CD8-positive, alpha-beta T cell (primary cell): ENCODE measurements at places on chromosomes 6 and 20.

GRCh38 chr6:158405933-158406332 is 93.7 kb downstream of the TULP4 start:
- DNase-seq = no peak

GRCh38 chr6:33008944-33009861 is at the start of gene HLA-DOA:
Gene HLA-DOA (minus strand): TSS chr6:33009591.
- peak; percentile 64 for DNase-seq

GRCh38 chr6:146310628-146311027 is 233.0 kb upstream of the RAB32 start:
- no peak for DNase-seq

DNA sequence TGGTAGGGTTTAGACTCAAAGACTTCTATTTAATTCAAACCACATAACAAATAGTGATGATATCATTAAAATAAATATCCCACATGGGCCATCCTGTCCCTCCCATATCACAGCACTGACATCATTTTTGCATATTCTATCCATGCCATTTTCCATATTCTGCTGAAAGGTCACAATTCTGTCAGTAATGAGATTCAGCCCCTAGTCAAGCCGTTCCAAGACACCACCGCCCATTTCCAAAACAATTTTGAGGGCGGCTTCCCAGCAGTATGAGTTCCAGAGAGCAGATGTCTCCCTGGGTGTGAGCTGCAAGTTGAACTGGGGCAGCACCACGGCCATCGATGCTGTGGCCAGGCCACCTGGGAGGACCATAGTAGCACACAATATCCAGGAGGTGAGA is 65.1 kb upstream of the PLEKHG1 start:
- DNase-seq = no peak

DNA sequence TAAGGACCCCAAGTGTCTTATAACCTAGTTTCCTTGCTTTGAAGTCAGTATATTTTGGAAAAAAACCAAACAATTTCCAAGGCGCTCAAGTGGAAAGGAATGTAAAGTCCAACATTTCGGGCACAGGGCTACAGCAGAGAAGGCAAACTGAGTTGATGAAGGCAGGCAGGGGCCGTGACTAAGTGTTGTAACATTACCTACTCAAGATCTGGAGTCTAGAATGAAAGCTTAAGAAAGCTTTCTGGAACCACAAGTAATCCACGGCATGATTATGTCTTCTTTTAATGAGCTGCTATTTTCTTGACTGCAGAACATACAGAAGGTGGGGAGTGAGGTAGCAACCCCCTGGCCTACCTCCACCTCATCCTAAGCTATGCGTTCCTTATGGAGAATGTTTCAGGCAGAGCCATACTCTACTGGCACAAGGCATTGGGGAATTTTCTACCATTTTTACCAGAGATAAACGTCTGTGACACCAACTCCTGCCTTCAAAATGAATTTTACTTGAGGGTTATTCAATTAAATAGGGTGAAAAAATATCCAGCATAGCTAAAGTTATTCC is 4.3 kb downstream of the PPP1R10 start:
- DNase-seq = no peak

DNA sequence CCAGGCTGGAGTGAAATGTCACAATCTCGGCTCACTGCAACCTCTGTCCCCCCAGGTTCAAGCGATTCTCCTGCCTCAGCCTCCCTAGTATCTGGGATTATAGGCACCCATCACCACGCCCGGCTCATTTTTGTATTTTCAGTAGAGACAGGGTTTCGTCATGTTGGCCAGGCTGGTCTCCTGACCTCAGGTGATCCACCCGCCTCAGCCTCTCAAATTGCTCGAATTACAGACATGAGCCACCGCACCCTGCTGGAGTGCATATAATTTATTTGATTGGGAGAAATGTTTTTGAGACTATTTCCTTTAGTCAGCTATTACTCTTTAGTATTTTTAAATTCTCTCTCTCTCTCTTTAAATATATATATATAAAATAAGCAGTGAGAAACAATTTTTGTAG is 29.8 kb downstream of the FAM83B start:
- DNase-seq = no peak

GRCh38 chr6:34484899-34485298 is 19.0 kb downstream of the PACSIN1 start:
- DNase-seq = peak; percentile 87

DNA sequence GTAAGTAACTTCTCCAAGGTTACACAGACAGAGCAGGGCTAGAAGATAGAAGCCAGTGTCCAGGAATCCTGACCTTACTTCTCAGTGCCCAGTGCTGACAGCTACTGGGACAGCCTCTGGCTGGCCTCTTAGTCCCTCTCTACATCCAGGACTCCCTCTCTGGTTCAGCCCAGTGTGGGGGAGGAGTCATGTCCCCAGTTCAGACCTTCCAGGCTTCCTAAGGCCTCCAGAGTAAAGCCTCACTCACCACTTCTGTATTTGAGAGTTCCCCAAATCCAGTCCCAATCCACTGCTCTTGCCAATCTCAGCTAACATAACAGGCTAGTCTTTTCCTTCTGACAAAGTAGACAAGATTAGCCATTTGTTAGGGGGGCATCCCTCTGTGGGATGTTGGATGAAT is 36.9 kb upstream of the EPB41L1 start:
- DNase-seq = no peak

- no peak for DNase-seq
These were observed 134.9 kb downstream of the GMDS start for GRCh38 chr6:2110504-2110903.

DNA sequence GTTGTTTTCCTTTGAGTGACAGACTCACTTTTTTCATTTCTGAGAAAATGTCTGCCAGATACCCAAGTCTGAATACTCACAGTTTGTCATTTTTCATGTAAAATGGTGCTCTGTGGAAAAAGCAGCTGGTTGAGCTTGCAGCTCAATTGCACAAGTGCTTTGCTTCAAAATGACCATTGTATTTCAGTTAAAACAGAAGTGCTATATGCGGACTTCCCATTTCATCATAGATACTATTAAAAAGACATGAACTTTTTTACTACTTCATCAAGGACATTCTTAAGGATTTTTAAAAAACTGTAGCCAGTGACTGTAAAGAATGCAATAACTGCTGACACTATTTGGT is 61.5 kb downstream of the KCNS1 start:
- no peak for DNase-seq

DNA sequence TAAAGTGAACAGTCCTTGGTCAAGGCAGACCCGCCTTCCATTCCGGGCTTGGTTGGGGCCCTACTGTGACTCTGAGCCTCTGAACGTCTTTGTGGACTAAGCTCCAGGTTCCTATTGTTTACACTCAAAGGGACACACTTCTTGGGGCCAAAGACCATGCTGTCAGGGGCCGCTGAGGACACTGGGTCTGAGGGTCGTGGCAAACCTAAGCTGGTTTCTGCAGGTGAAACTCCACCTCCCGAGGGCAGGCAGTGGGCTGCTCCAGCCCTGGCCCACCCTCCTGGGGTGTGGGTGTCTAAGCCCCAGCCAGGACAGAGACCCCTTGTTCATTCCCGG is 43.1 kb downstream of the DSTN start:
- no peak for DNase-seq

DNA sequence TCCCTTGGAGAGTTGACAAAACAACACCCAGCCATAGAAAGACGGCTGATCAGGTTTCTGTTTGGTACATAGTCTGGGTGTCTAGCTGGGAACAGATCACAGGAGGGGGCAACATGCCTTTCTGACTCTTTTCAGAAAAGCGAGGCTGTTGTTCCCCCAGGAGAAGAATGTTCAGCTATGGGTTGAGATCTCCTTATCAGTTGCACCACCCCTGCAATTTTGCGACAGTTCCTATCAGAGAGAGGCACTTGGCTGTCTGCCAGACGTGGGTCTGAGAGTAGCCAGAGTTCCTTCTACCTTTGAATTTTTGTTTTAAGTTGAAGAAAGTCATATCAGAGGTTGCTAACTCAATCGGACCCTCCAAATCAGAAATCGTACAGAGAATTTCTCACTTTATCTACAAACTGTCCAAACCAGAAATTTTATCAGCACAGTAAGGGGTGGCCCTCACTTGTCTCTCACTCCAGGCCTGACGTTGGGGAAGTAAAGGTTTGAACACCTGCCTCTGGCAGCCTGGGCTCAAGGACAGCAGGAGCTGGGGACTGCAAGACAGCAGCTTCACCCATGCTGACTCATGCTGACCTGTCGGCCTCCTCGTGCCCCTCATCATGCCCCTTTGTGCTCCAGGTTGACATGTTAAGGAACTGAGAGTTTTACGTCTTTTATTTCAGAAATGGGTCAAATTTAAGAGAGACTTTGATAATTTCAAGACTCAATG is 42.3 kb downstream of the TMC2 start:
- no peak for DNase-seq

- no peak for DNase-seq
These were observed 26.8 kb upstream of the TBX18 start for GRCh38 chr6:84791233-84791632.

DNA sequence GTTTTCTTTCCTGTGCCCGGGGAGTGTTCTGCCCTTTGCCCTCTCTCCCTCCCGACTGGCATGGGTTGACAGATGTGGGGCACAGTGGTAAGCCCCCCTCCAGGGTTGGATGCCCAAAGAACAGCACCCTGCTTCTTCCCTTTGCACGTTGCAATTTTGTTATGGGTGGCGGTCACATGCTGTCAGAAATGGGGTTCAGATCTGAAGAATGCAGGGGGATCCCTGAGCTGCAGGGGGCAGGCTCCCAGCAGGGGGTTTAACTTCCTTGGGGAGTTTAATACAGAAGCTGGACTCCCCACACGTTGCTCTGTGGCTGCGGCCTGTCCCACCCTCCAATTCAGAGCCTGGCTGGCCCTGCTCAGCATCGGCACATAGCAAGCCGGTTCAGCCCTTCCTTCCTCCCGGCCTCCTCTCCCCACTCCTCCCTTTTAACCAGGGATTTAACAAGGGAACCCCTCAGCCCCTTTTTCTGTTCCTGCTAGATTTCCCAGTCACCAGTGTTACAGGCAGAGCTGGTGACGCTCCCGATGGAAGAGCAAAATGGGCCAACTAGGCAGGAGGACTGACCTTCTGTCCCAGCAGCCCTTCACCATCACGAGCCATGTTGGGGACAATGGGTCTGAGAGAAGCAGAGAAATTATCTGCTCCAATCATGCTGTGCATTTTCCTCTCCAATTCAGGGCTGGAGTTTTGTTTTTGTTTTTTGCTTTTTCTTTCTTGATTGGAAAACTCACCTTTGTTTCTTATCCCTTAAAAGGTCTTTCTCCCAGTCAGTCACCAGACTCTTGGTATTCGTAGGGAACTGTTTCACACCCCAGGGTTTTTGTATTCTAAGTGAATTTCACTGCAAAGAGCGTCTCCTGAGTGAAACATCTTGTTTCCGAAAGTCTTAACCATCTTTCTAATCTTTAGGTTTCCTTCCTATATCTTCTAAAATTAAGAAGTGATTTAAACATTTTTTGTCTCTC is 6.8 kb downstream of the FOXF2 start:
- DNase-seq = no peak

DNA sequence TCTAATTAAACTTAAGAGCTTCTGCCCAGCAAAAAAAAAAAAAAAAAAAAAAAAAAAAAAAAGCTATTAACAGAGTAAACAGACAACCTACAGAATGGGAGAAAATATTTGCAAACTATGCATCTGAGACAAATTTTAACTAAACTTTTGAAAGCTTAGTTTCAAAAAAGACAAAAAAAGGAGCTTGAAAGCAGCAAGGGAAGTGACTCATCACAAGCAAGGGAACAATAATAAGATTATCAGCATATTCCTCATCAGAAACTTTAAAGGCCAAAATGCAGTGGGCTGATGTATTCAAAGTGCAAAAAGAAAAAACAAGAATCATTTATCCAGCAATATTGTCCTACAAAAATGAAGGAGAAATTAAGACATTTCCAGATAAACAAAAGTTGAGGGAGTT is 158.6 kb downstream of the RNF144B start:
- no peak for DNase-seq

DNA sequence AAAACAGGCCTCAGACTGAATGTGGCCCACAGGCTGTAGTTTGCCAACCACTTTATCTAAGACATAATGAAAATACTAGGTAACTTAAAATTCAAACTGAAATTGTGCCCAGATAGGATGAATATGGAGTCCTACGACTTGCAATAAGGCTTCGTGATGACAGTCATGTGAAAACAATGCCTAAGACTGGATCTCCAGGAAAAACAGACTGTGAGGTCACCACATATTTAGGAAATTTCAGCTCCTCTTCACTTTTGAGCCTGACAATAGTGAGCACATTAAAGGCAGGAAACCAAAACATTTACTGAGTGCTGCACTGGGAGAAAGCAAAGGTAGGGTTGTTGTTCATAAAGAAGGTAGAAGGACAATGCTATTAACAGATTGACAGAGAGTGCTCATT is 50.0 kb downstream of the RTN4IP1 start:
- no peak for DNase-seq

GRCh38 chr6:96468681-96469224 is 52.9 kb upstream of the UFL1 start:
- DNase-seq = no peak

GRCh38 chr6:18388942-18389341 is 1.8 kb downstream of the RNF144B start:
- no peak for DNase-seq

DNA sequence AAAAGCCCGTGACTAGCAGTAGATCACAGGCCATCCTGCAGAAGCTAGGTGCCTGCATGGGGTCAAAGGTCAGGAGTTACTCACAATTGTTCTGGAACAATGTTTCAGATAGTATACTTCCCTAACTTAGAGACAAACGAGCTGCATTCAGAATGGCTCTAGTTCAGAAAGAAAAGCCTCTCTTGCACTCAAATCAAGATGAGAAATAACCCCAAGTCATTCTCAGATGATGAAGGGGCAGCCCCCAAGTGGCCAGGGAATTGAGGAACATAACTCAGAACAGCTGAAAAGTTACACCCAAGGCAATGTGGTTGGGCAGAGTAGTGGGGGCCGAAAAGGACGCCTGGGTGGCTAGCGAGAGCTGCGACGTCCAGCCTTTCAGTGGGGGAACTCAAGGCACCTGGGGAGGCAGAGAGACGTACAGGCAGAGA is 27.8 kb downstream of the FYN start:
- no peak for DNase-seq

DNA sequence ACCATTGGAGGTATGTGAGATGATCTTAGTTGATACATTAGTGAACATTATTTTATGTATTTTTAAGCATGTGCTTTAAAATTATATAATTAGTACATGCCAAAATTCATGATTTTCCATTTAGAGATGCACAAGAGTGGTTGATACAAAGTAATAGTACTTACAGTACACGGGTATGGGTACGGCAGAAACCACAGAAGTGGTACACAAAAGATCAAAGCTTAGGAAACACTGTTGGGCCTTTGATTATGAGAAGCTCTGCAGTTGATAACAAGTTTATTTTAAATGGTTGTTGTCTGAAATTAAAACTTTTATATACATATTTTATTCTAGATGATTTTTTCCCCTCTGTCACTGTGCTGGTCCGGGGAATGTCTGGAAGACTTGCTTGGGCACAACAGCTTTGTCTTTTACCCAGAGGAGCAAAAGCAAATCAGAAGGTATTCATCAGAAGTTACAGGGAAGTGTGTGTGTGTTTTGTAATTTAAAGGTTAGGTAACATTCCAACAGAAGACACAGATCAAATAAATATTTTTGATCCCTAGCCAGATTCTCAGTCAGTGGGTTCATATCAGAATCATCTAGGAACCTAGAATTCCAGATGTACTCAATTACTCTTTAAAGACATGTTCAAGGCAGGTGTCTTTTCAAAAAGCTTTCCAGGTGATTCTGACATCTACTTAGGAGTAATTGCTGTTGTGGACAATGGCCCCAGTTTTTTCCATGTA is 32.5 kb upstream of the ADIG start:
- no peak for DNase-seq

- no peak for DNase-seq
These were observed 27.5 kb downstream of the TOX2 start for GRCh38 chr20:43942201-43942590.

- no peak for DNase-seq
These were observed 85.5 kb upstream of the TENT5A start for GRCh38 chr6:81838031-81838430.
